ENCODE measurements at places on chromosomes 5 and 9.
A peak's percentile ranks its signal among the peaks of the same experiment; 100 is the strongest.

DNA sequence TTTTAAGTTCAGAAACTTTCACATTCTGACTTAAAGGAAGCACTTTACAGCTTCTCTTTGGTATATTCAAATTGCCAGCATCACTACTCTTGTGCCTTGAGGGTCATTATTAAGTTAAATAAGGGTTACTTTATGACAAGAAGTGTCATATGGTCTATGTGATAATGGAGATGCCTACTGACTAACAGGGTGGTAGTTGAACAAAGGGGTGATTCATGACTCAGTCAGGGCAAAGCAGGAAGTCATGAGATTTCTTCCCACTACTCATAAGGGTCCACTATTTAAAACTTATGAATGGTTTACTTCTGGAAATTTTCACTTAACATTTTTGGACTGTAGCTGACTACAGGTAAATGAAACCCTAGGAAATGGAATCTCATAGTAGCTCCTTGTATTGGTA is 938.3 kb upstream of the PTPRD start:
- DNase-seq, result no peak

- DNase-seq, result no peak
These were observed 35.2 kb downstream of the ANP32B start for GRCh38 chr9:98018347-98018746.

GRCh38 chr9:33106827-33107621 is 30.6 kb upstream of the SMU1 start:
- peak; percentile 64 for DNase-seq

- DNase-seq, result peak; percentile 56
These were observed 6.9 kb upstream of the NIPSNAP3A start for GRCh38 chr9:104740621-104741020.

DNA sequence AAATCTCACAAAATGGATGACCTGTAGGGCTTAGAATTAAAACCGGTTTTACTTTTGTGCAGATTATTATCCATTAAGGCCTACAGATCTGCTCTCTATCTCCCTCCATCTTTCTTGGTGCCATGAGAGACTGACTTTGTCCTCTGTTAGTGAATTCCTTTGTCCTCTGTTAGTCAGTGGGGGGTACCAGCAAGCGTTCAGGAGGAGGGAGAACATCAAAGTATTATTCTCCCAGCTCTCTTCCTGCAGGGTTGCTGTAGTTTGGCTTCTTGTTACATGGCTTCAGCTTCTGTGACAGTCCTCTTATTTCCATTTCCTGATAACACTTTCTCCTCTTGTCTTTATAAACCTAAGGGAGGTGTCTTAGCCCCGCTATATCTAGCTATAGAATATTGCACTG is 850.5 kb upstream of the SEMA6A start:
- DNase-seq, result no peak

DNA sequence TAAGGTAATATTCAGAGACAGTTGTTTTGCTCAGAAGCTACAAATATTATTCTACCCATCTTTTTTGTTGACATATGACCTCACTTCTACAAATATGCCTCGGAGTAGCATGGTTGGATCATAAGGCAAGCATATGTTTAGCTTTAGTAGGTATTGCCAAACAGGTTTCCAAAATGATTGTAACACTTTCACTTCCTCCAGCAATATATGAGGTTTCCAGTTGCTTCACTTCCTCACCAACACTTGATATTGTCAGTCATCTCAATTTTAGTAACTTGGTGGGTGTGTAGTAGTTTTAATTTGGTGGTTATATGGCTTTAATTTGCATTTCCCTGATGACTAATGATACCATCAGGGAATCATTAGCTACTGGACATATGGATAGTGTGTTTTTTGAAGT is 46.7 kb downstream of the TNFSF8 start:
- no peak for DNase-seq

DNA sequence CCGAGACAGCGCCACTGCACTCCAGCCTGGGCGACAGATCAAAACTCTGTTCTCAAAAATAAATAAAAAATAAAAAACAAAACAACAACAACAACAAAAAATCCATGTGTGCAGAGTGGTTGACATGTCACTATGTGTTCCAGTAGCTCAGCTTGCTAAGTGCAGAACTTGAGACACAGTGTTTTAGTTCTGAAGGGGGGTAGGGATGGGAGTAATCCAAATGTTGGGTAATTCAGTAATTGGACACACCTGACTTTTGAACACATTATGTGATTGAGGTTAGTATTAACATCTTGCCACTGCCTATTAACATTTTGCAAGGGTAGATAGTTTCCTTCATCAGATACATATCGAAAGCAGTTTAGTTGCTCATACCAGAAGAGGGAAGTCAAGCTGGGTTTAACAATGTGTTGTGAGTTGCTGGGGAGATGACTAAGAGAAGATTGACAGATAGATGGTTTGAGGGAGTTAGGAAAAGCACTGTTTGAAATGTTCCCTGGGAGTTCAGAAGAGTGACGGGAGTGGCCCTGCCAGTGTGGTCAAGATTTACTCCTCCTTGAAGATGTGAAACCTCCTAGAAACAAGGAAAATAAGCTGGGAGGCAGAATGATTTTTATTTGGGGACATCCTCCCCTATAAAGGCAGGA is 928 bp downstream of the HACD4 start:
- peak; percentile 72 for DNase-seq

DNA sequence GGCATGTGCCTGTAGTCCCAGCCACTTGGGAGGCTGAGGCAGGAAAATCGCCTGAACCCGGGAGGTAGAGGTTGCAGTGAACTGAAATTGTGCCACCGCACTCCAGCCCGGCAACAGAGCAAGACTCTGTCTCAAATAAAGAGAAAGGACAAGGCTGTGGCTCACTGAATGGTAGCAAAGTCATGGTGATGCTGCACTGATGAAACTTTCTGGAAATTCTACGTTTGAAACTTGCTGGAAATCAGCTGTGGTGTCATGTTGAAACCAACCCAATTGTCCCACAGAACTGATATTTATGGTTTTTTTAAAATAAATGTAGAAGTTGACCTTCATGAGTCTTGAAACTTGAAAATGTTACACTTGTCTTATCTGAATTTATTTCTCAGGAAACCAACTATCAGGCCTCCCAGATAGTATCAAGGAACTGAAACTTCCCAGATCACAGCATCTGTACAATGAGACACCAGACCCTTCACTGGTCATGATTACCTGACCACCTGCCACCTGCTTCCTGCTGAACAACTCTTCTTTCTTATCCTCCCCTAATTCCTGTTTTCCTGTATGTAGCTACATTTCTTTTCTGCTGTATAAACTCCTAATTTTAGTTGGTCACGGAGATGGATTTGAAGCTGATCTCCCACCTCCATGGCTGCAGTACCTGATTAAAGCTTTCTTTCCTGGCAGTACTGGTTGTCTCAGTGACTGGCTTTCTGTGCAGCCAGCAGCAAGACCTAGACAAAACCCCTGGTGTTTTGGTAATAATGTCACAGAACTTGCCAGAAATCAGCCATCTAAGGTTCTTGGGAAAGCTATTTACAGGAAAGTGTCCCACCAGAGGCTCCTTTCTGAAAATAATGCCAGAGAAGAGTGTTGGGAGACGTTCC is 5.6 kb upstream of the TBC1D13 start:
- no peak for DNase-seq

GRCh38 chr9:27497883-27498417 is 26.1 kb upstream of the IFNK start:
- DNase-seq, result no peak

DNA sequence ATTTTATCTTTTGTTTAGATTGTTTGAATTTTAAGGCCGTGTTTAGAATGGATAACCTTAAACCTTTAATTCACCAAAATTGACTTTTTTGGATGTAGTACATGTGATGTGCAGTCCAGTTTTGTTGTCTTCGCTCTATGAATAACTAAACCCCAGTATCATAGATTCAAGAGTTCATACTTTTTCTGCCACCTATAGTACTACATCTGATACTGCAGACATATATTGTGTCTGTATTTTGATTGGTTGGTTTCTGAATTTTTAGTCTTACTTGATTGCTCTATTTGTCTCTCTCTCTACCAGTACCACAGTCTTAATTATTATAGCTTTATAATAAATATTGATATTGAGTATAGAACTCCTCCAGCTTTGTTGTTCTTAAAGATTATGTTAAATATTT is 58.1 kb downstream of the PPIP5K2 start:
- peak; percentile 1 for DNase-seq

DNA sequence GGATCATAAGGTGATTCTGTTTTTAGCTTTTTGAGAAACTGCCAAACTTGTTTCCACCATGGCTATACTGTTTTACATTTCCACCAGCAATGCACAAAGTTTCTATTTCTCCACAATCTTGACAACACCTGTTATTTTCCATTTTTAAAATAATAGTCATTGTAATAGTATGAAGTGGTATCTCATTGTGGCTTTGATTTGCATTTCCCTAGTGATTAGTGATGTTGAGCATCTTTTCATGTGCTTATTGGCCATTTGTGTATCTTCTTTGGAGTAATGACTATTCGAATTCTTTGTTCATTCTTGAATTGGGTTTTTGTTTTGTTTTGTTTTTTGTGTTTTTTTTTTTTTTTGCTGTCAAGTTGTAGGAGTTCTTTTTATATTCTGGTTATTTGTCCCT is 4.9 kb downstream of the GARNL3 start:
- no peak for DNase-seq

- peak; percentile 76 for DNase-seq
These were observed 112.2 kb downstream of the C9orf152 start for GRCh38 chr9:110095776-110096175.

DNA sequence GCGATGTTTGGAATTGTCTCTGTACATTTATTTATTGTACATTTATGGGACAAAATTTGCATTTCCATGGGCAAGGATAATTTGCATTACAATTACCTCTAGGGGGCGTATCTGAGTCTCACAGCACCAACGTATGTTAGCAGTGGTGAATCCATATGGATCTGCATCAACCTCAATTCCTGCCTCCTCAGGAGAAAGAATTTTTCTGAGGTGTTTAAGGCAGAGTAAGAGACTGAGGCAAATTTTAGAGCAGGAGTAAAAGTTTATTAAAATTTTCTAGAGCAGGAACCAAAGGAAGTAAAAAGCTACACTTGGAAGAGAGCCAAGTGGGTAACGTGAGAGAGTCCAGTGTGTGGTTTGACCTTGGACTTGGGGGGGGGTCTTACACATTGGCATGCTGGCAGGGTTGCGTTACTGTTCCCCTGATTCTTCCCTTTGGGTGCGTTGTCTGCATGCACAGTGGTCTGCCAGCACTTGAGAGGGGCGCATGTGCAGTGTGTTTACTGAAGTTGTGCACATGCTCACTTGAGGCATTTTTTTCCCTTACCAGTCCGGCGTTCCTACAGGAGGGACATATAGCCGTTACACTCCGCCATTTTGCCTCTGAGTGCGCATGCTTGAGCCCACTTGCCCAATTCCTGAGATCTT is 21.0 kb upstream of the RAB14 start:
- DNase-seq, result peak; percentile 89

- DNase-seq, result peak; percentile 85
These were observed 25.6 kb downstream of the CAMK2A start for GRCh38 chr5:150263801-150264621.

- DNase-seq, result peak; percentile 28
These were observed 11.2 kb upstream of the CFAP95 start for GRCh38 chr9:69809304-69809863.

GRCh38 chr5:6886866-6887265 is 173.6 kb downstream of the TENT4A start:
- DNase-seq, result no peak

GRCh38 chr9:117266855-117267497 is 147.9 kb downstream of the ASTN2 start:
- DNase-seq, result no peak

DNA sequence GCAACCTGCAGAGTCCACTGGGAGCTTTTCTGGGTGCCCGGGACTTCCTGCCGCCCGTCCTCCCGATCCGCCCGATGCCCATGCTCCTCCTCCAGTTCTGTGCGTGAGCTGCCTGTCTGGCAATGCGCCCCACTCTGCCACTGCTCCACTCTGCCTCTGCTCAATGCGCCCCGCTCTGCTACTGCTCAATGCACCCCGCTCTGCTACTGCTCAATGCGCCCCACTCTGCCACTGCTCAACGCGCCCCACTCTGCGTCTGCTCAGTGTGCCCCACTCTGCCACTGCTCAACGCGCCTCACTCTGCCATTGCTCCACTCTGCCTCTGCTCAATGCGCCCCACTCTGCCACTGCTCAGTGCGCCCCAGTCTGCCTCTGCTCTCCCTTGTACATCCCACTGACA is 436.0 kb downstream of the NR2F1-AS1 start:
- DNase-seq, result no peak

DNA sequence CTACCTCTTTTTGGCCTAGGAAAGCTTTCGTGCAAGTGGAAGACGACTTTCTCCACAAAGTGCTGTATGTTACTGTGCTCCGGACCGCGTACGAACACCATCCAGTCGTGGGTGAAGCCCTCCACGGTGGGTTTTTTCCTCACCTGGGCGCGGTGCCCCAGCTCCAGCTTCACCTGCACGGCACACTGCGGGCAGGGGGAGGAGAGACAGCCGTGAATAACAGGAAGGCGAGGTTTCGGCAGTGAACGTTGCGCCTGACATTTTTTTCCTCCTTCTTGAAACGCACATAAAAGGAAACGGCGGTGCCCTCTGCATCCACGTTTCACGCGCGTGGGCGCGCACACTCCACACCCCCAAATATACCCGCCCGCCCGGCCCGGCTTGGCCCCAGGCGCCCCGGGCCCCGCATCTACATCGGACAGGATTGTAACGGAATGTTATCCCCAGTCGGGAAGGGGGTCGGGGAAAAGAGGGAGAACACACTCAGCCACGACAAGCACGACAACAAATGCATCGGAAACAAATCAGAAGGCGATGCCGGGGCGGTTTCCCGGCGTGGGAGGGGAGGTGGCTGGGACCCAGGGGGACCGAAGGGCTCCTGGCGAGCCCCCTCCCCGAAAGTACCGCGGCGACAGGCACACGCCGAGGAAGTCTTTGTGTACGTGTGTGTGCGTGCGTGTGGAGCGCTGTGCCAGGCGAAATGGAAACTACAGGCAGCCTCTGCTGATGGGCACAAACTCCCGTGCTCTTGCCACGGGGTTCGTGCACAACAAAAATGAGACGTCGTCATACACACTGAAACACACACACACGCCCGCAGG is 1.4 kb downstream of the MLLT3 start:
- DNase-seq, result peak; percentile 67

GRCh38 chr5:126658561-126658960 is 57.8 kb downstream of the PHAX start:
- peak; percentile 30 for DNase-seq

DNA sequence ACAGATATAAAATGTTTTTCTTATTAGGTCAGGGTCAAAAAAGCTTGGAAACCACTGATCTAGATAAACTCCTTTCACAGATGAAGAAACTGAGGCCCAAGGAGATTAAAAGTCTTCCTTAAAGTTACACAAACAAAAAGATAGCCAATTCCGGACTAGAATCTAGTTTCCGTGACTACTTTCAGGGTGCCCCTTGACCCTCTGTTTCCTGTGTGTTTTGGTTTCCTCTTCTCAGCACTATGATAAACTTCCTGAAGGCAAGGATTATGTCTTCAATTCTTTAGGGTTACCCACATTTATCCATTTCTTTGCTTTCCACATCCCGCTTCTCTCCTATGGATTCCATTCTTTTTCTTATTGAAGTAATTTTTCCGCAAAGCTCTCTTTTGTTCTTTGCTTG is 83.1 kb downstream of the ADAMTS12 start:
- no peak for DNase-seq

GRCh38 chr9:89225587-89225986 is 47.0 kb upstream of the SHC3 start:
- DNase-seq, result peak; percentile 50

- no peak for DNase-seq
These were observed 42.0 kb downstream of the KCNIP1 start for GRCh38 chr5:170545811-170546210.
